ENCODE measurements at places on chromosomes 1 and 21.

DNA sequence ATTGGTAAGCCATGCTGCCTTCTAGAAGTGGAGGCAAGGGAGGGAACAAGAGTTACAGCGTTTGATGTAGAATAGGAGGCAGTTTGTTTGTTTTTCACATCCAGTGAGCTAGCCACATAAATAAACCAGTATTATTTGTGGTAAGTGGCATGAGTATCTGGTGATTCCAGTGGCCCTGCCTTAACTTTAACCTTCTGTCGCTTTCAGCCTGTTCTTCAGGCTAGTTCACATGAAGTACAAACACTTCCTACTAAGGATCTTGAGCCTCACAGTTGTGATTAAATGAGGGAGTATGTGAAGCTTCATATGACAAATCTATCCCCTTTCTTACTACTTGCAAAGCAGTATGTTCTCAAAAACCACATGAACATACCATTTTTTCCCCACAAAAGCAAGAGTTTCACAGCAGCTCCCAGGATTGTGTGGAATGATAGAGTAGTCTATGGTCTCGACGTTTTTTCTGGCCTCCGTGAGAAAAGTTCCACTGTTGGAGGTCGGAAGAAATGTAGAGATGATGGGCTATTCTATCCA lies 59.5 kb downstream of the PHACTR4 start:
- no peak for DNase-seq

- DNase-seq, result no peak
These were observed 59.2 kb upstream of the SPAG17 start for GRCh38 chr1:118244194-118244593.

DNA sequence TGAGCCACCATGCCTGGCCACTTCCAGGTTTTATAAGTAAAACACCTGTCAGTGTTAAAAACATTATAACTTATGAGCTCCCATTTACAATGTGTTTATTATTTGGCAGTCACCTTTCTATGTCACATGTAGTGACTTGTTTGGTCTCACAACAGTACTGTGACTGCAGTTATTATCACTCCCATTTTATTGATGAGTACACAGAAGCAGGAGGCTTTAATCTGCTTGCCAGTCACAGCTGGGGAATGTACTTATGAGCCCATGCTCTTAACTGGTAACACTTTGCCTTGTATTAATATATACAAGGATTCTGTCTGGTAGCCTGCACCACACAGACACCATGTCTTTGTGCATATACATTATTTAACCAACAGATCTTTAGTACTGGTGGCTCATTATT lies 31.1 kb upstream of the BACH1 start:
- no peak for DNase-seq

DNA sequence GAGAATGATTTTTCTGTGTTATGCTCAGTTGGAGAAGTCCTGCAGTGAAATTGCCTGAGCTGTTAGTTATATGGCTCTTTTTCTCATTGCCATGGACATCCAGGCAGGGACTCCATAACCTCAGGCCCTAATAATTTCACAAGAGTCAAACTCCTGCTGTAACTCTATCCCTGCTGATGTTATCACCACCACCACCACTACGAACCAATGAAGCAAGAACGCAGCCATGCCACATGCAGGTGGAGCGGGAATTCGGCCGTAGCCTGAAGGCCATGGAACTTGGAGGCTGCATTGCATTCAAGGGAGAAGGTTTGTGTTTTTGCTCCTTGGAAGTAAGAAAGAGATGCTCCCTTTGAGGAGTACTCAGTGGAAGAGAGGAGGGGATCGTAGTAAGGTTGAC lies 16.8 kb upstream of the DLGAP3 start:
- DNase-seq, result no peak

DNA sequence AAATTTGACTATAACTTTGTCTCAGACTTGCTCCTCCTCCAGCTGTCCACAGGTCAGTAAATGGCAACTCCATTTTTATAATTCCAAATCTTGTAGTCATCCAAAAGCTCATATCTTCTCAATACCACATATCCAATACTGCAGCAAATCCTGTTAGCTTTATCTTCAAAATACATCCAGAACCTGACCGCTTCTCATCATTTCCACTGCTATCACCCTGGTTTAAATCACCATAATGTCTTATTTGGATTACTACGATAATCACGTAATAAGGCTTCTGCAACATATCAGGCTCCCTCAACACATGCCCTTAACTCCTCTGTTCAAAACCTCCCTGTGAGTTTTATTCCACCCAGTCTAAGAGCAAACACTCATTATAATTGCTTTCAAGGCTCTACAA lies 34.5 kb downstream of the ERO1B start:
- no peak for DNase-seq

DNA sequence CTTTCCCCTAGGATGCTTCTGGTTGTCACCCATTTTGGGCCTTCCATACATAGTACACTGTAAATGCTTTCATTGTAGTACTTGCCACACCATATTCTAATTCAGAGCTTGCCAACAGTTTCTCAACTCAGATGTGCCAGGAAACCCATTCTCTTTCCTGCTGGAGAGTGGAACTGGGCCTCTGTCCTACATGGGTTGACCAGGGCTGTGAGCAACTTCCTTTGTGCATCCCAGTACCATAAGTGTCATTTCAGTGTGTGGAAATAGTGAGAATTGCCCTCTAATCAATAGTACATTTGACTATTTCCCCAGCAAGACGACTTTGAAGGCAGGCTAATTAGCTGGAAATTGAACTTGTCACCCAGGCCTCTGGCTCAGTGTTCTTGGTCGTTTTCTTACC lies 74.8 kb downstream of the MTR start:
- DNase-seq, result no peak

DNA sequence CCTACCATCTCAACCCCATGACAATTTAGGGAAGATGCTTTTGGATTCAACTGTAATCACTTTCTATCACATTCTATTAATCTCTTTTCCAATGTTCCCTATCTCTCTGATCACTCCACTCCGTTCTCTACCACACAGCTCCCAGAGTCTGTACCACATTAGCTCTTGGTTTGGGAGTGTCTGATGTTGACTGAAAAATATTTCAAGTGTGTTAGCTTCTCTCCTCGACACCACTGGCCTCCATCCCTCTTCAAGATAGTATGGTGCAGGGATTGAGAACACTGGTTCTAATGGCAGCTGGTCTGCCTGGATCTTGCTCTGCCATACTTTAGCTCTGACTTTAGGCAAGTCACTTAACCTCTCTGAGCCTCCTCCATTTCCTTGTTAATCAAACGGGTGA lies 39.9 kb downstream of the ATP1A1 start:
- DNase-seq, result no peak

- no peak for DNase-seq
These were observed 524.5 kb downstream of the MATN1 start for GRCh38 chr1:30198795-30199403.

DNA sequence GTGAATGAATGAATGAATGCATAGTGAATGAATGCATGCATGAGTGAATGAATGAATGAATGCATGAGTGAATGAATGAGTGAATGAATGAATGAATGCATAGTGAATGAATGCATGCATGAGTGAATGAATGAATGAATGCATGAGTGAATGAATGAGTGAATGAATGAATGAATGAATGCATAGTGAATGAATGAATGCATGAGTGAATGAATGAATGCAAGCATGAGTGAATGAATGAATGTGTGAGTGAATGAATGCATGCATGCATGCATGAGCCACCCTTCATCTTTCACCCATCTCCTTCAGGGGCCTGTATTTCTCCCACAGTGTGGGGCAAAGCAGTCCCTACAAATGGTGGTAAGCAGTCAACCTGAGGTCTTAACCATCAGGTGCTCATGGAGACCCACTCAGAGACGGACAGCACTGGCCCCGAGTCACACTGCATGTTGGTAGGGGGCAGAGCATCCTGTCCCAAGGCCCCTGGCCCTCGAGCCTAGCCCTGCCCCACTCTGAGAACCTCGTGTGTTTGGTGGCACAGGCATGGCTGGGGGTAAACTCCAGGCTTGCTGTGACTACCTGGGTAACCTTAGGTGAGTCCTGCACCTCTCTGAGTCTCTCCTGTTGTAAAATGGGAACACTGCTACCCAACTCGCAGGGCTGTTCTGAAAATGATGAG lies 28.0 kb upstream of the PAX7 start:
- no peak for DNase-seq

GRCh38 chr1:246860401-246860800 lies 71.3 kb downstream of the AHCTF1 start:
- no peak for DNase-seq

GRCh38 chr1:234396871-234397270 lies 23.6 kb downstream of the COA6 start:
- no peak for DNase-seq

- no peak for DNase-seq
These were observed 30.2 kb upstream of the SFPQ start for GRCh38 chr1:35223084-35223630.

GRCh38 chr1:207752456-207752998 lies 673 bp downstream of the CD46 start:
- DNase-seq, result peak; percentile 64

GRCh38 chr1:159090286-159091179 lies 14.0 kb upstream of the AIM2 start:
- no peak for DNase-seq

DNA sequence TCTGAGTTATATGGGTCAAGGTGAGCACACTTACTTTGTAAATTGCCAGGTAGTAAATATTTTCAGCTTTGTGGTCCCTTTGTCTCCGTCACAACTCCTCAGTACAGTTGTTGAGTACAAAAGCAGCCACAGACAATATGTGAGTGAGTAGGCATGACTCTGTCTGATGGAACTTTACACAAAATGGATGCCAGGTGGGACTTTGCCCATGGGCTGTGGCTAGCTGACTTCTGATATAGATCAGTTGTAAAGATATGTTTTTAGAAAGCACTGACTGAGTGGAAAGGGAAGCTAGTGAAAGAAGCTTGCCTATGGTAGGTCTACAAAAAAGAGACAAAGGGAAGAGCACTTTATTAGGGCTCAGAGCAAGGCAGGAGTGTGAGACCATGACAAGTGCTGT lies 23.1 kb upstream of the IGSF5 start:
- no peak for DNase-seq

- no peak for DNase-seq
These were observed 144.9 kb upstream of the HOOK1 start for GRCh38 chr1:59669752-59670312.

- no peak for DNase-seq
These were observed 67.8 kb downstream of the SIK1 start for GRCh38 chr21:43358940-43359822.

DNA sequence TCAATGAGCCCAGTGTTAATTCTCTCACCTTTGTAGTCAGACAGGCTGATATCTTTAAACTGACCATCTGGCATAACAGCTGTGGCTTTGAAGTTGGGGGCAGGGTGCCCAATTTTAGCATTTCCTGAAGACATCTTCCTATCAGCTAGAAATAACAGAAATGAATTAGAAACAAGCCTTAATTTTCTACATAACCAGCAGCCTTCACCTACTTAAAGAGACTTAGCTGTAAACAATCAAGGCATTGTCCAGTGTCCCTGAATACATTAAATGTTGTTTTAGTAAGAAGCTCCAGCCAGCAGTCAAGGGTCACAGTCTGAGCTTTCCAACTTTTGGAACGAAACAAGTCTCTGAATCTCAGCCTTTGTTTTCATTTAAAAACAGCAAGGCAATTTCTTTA lies 2.8 kb downstream of the PRDX1 start:
- DNase-seq, result no peak

DNA sequence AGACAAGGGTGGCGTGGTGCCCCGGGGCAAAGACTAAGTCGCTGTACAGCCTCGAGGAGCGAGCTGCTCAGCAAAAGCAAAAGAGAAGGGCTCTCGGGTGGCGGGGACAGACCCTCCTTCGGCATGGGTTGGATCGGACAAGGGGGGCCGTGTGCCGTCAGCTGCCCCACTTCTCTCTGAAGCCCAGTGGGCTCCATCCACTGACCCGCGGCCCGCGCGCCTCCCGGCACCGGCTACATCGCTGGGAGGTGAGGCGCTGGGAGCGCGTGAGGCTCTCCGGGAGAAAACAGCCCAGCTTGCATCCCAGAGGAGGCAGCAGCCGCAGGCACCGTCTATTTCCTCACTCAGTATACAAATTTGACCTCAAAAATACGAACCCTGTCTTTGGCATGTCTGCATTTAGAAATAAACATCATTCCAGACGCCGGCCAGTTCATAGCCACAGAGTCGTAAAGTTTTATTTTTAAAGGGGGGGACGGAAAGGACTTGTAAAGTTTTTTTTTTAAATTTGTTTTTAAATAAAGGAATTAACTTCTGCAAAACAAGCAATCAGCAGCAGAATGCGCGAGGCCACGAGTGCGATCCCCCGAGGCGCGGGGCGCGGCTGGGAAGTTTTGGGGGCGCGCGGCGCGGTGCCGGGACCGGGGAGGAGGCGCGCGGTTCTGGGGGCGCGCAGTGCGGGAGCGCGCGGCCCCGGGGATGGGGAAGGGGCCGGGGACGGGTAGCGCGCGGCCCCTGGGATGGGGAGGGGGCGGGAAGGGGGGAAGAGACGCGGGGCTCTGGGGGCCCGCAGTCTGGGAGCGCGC lies 689 bp upstream of the GPR137B start:
- peak; percentile 49 for DNase-seq

GRCh38 chr21:36806103-36806502 lies 107.2 kb downstream of the SIM2 start:
- DNase-seq, result no peak

GRCh38 chr21:32331444-32332305 lies 33.0 kb downstream of the MRAP start:
- no peak for DNase-seq

- DNase-seq, result no peak
These were observed 64.3 kb downstream of the TMEM53 start for GRCh38 chr1:44609768-44610526.

GRCh38 chr21:45420061-45421041 lies 15.4 kb downstream of the COL18A1 start:
- no peak for DNase-seq

DNA sequence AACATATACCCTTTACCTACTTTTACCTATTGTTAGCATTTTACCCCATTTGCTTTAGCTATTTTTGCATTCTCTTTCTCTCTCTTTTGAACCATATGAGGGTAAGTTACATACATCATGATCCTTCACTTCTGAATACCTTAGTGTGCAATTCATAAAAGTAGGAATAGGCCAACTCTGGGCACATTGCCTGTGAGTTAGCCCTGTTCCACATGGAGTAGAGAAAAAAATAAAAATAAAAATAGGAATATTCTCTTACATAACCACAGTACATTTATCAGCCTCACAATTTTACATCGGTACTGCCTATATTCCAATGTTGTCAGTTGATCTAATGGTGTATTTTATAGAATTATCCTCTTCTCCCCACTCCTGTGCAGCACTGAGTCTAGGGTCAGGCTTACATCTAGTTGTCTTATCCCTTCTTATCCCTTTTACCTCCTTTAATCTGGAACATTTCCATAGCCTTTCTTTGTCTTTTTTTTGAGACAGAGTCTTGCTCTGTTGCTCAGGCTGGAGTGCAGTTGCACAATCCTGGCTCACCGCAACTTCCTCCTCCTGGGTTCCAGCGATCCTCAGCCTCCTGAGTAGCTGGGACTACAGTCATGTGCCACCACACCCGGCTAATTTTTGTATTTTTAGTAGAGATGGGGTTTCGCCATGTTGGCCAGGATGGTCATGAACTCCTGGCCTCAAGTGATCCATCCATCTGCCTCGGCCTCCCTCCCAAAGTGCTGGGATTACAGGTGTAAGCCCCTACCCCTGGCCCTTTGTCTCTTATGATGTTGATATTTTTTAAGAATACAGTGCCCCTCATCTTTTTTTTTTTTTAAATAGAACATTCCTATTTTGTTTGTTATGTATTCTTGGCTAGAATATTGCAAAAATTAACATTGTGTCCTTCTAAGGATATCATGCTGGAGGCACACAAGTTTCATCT lies 11.1 kb upstream of the SLC30A1 start:
- DNase-seq, result no peak
